CD8-positive, alpha-beta T cell (primary cell): ENCODE measurements at places on chromosomes 1 and 21.

DNA sequence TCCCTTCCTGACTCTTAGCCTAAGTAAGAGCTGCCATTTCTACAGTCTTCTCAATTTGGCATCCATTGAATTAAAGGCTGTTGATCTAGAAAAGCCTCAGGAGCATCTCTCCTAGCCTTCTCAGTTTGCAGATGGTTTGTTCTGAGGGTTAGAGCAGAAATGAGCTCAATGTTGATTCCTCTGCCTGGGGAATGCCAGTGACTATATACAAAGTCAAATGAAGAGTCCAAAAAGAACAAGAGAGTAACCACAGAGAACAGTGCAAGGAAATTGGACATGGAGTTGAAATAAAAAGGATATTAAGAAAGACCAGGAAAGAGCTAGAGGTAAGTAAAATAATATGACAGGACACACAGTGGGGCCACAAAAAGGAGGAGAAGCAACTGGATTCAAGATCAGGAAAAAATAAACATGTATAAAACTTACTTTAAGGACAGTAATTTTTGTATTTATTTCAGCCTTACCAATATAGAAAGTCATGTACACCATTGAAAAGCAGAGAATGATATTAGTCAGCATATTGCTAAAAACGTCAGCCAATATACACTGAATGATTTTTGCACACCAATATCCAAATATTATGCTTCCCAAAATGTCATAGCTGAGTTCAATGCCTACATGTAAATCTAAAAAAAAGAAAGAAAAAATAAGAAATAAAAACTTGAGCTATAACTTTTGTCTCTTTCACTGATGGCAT lies 21.3 kb downstream of the SLC9C2 start:
- DNase-seq = no peak

GRCh38 chr1:74467786-74468377 lies 44.5 kb downstream of the LRRC53 start:
- DNase-seq = no peak

GRCh38 chr1:83995649-83996048 lies 3.3 kb downstream of the TTLL7 start:
- no peak for DNase-seq

DNA sequence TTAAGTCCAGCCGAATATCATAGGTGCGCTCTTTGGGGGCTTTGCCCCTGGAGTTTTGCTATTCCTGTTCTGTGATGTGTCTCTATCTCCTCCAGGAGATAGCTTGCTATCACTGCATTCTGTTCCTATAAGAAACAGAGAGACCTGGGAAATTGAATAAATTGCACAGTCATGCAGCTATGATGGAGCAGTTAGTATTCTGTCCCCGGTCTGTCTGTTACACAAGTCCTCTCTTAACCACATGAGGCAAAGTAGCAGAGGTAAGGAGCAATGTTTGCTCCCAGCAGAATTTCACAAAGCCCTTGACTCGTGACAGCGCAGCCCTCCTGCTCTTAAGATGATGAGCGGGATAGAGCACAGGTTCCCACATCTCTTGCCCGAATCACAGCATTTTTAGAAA lies 63.9 kb upstream of the GRHL3 start:
- no peak for DNase-seq

- DNase-seq = no peak
Observed at GRCh38 chr1:159868766-159869165, 6.3 kb upstream of the VSIG8 start.

GRCh38 chr1:155466996-155467395 lies 95.6 kb downstream of the ASH1L start:
- DNase-seq = no peak

- DNase-seq = no peak
Observed at GRCh38 chr1:244296447-244296846, 155.3 kb downstream of the ADSS2 start.

DNA sequence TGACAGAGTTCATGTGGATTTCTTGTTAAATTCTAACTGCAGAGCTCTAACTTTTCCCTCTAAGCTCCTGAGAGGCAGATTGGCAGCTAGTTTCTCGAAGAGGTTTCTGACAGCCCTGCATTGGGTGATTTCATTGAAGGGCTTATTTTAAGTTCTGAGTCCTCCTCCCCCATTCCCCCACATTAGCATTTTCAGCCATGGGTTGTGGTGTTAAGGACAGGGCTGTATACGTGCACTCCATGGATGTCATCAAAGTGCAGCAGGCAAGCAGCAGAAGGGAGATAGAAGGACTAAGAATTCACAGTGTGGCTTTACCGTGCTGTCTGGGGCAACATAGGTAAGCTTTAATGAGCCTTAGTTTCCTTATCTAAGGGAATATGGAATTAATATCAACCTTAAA lies 19.0 kb downstream of the CRYZ start:
- DNase-seq = no peak

DNA sequence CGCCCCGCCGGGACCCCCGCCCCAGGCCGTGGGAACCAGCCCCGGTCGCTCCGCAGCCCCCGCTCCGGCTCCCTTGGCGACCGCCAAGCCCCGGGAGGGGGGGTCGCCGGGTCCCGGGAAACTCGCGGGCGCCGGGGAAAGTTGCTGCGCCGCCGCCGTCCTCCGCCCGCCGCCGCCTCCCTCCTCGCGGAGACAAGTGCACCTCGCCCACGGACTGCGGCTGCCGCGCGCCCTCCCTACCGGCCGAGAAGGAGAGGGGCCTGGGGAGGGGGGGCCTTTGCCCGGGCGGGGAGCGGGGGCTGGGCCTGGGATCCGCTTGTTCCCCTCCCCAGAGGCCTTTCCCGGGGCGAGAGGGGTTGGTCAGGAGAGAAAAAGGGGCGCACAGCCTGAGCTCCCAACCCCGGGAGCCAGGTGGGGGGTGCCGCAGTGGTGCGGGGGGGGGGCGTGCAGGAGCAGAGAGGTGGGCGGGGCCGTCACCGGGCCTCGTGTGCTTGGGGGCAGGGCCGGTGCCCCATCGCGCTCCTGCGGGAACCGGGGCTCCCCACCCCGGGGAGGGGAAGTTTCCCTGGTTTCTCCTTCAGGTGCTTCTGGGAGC lies 592 bp downstream of the AGRN start:
- DNase-seq = no peak

DNA sequence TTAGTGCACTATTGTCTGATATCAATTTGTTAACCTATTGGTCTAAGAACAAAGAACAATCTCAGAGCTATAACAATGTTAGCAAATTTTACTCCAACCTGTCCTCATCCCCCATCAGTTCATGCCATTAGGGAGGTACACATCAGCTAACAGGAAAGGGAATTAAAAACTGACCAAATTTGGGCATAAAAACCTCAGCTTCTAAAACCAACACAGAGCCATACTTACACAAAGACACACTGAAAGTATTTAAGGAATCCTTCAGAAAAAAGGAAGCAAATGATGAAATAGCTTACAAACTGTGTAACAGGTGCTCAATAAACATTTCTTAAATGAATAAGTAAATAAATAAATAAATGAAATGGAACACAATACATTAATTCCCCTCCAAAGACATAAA lies 89.2 kb downstream of the TTLL7 start:
- no peak for DNase-seq

GRCh38 chr1:92094090-92094489 lies 13.9 kb downstream of the BTBD8 start:
- DNase-seq = no peak

DNA sequence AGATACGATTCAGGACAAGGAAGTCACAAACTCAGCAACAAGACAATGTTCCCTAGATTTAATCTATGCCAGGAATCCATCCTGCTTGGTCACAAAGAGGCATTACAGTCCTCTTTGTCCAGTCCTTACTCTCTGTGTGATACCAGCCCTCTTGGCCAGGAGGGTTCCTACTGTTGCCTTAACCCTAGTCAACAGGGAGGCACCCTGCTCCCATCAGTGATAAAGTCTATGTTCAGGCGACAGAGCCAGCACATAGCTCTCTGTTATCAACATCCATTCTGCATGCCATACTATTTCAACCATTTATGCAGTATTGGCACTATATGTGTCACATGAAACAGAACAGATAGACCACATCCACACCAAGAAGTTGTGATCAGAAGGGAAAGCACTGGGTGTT lies 4.4 kb upstream of the NPL start:
- DNase-seq = no peak

DNA sequence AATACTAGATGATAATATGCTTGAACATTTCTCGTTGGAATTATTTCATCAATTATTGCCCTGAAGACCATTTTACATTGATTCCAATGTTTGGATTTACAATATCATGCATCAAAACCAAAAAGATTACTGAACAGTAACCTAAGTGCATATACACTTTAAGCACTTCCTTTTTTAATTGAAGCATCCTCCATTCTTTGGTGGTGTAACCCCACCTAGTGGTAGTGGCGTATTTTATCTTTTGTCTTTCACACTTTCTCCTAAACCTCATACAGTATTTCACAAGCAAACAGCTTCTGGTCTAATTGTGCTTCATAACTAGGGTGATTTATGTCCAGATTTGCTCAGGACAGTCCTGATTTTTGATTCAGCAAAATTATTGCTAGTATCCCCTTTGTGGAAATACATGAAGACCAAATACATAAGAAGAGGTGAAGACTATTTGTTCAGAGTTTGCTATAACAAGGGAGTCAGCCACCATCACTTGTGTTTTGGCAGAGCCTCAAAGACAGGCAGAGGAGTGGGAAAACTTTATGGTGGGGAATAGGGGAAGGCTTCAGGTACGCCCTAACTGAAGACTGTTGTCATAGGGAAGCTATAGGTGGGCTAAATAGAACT lies 3.4 kb upstream of the NVL start:
- no peak for DNase-seq

GRCh38 chr1:229845410-229846138 lies 219.5 kb downstream of the URB2 start:
- DNase-seq = no peak

DNA sequence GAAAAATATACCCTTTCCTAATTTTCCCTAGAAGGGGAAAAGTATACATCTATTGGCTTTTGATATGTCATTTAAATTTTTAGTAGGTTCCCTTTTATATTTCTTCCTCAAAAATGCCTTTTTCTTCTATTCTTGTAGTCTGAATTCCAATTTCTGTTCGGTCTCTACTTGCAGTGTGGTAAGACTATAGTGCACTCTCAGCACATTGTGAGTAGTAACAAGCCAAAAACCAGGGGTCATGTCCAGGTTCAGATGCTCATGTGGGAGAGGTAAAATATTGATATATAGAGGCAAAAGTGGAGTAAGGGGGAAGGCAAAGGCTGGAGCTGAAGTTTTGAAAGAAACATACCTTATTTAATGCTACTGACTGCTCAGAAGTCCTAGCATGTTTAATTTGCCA lies 4.0 kb upstream of the FCGR2A start:
- DNase-seq = no peak

DNA sequence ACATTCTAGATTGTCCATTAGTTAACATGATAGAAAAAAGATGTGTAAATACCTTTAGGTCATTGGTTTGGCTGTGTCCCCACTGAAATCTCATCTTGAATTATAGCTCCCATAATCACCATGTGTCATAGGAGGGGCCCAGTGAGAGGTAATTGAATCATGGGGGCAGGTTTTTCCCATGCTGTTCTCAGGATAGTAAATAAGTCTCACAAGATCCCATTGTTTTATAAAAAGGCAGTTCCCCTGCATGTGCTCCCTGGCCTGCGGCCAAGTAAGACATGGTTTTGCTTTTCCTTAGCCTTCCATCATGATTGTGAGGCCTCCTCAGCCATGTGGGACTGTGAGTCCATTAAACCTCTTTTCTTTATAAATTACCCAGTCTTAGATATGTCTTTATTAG lies 32.5 kb upstream of the SLC44A5 start:
- DNase-seq = no peak

- DNase-seq = no peak
Observed at GRCh38 chr1:115238336-115239147, 99.5 kb downstream of the NGF start.

GRCh38 chr1:109771712-109772657 lies 8.3 kb upstream of the EPS8L3 start:
- no peak for DNase-seq

GRCh38 chr1:173113015-173113741 lies 62.4 kb upstream of the TNFSF18 start:
- no peak for DNase-seq

DNA sequence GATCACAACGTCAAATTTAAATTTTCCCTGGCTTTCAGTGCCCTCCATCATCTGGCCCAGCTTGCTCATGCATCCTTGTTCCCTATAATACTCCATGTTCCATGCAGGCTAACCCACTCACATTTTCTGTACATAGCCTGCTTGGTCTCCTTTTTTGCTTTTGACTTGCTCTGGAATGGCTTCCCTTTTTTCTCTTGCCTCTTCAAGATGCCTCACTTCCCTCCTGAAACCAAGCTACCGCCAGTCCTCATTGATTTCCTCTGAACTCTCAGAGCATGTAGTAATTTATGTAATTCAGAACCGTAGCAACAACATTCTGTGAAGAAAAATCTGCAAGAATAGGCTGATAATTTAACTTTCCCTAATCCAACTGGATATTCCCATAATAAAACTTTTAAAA lies 10.3 kb downstream of the CAP1 start:
- DNase-seq = no peak

DNA sequence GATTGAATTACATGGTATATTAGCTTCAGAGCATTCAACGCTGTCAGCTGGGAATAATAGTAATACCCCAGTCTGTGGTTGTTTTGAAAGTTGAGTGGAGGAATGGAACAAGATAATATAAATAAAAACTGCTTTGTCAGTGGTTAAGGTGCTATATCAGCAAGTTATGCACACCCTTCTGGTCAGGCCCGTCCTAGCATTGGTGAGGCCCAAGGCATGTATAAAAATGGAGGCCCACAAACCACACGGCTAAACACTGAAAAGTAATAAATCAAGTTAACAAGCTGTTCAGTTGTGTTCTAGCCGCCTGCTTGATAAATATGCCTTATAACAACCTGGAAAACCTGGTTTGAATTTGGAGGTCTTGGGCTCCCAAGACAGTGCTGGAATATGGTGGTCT lies 77.4 kb downstream of the PSMG1 start:
- no peak for DNase-seq

- DNase-seq = peak; percentile 84
Observed at GRCh38 chr1:151024540-151025146, 11.7 kb upstream of the BNIPL start.

- DNase-seq = no peak
Observed at GRCh38 chr1:77316966-77317365, 35.1 kb downstream of the AK5 start.

DNA sequence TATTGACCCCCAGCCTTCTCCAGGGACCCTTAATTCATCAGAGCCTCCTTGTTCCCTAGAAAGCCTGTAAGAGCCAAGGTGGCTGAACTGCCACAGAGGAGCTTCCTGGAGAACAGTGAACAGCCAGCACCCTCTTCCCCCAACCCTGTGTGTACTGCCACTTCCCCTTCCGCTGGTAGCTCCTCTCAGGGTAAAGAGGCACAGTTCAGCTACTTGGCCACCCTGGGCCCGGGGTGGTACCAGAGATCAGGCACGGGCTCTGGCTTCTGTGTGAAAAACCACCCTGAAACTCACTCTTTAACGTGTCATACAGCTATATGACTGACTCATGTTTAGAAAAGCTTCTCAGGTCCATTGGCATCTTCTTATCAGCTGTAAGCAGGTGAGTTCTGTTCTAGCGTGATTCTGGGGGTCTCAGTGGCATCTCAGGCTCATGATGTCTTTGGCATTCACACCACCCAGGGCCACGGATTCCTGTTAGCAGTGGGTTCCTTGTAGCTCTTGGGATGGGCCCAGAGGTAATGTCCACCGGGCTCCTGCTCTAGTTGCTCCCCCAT lies 22.4 kb downstream of the ARMH1 start:
- peak; percentile 30 for DNase-seq

GRCh38 chr1:107247679-107248078 lies 106.8 kb downstream of the NTNG1 start:
- no peak for DNase-seq
